Stimulated activated CD8-positive, alpha-beta memory T cell treated with anti-CD3 and anti-CD28 coated beads, Interleukin-4, amount 100 ng/mL, for 48 hours (primary cell): ENCODE measurements at places on chromosomes 5 and 9.
A peak's percentile ranks its signal among the peaks of the same experiment; 100 is the strongest.

DNA sequence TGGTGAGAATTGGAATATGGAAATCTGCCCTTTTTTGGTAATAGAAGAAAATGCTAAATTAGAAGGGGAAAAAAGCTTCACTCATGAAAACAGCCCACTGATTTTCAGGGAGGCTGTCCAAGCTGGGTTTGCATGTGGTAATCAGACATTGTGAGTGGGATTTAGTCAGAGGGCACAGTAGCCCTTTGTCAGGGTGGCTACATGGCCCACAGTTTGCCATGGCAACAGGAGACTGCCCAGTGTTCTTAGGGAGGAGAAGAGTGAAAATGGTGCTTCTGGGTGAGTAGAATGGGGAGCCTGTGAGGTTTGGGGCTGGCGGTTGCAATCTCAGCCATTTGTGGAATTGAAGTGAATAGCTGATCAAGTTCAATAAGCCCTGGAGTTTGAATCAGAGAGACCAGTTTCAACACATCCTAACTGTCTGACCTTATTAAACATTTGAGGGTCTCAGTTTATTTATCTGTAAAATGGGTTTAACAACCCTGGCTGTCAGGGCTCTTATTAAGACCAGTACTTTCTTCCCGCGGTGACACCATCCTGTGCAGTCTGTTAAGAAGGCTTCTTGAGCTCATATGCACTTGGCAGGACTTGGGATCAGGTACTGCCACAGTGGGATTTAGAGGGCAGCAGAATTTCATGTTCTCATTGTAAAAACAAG, 107.6 kb upstream of the TNC start:
- no peak for DNase-seq

DNA sequence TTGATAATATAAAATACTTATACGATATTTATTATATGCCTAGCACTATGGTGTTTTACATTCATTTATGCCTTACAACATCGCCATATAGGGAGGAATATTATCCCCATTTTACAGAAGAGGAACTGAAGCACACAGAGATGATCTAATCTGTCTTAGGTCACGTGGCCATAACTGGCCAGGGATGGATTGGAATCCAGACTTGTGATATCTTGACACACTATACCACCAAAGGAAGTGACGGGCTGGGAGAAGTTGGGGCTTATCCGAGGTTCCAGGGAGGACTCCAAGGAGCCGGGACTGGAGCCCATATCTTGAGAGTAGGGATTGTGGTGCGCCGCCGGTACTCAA, 129.8 kb downstream of the TMEM174 start:
- no peak for DNase-seq

DNA sequence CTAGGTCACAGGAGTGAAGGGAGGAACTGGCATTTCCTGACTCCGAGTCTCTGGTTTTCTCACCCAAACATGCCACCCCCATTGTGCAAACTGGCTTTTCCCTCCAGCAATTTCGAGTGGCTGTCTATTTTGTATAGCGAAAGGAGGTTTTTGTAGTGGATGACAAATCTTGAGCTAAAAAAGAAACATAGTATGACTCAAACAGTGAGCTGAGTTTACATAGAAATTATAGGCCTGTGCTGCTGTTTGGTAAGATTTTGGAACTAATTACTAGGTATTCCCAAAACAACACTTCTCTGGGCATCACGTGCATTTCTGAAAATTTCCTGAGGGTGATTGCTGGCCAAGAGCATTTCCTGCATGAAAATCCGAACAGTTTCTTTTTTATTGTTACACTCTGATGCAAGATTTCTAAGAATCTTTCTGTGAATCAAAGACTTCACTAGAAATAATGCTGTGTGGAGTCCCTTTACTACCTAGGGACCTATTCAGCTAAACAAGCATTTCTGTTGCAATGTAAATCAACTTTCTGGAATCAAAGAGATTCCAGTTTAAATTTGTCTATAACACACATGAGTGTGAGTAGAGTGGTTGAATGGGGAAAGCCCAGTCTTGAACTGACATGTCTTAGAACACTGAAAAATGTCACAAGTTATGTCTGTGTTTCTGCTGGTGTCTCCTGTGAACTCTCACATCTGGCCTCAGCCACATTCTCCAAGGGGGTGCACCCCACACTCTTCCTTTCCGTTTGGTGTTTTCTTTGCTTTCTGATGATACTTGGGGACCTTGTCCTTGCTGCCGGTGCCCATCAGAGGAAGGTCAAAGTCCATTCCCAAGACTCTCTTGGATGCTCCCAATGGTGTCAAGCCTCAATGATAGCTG, 33.3 kb upstream of the DAPK1 start:
- DNase-seq: peak; percentile 50

DNA sequence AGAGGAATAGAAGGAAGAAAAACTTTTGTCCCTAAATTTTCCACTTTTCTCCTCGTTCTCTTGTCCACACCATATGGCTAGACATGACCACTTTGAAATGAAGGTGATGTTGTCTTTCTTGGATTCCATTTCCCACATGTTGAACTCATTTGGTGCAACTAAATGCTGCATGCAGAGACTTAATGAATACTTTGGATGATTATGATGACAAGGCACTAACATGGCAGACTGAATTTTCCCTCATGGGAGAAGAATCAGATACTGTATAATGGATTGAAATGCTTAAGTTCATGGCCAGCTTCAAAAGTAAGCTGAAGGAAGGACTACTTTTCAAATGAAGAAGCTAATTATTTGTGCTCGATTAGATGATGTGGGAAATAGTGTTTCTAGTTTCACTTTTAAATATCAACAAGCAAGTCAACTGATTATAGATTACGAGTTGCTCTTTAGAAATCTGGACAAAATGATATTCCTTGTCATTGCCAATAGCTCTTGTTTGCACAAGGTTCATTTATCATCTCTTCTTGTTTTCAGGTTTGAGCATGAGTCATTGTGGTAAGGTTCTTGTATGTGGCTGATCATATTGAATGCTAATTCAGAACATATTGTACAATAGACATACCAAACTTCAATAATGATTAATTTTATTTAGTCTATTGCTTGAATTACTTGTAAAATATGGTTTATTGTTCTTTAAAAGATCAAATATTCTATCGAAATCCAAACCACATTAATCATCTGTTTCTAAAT, 501.3 kb upstream of the FTMT start:
- DNase-seq: no peak

- no peak for DNase-seq
Measured at GRCh38 chr9:84773022-84773421, 103.5 kb downstream of the NTRK2 start.

- DNase-seq: no peak
Measured at GRCh38 chr5:138841531-138841930, 33.6 kb downstream of the LRRTM2 start.

DNA sequence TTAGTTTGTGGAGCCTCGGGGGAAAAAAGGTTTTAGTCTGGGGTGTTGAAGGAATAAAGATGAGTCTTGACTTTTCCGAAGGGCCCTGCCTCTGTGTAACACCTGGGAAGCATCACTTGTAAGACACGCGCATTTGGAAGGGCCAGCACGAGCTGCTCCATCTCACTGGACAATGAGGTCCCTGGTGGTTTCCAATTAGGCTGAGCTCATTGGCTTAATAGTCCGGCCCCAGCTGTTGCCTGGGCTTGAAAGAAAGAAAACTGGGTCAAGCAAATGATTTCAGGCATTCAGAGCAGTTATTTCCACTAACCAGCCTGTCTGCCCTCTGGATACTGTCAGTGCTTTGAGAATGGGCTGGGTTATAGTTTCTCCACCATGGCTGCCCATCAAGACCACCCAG, 64.5 kb downstream of the NSUN2 start:
- no peak for DNase-seq

DNA sequence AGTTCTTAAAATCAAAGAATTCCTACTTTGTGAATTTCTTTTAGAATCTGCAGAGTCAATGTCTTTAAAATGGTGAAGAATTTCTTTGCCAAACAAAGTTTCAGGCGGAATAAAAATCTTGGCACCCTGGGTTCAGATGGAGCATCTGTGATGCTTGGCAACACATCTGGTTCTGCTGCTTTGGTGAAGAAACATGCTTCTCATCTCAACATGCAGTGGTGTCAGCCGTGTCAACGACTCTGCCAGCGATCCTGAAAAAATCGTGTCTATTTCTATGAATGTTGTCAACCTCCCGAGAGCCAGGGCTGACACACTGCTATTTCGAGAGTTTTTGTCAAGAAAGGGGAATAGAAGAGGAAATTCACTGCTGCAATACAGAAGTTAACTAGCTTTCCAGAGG, 151.5 kb downstream of the SLF1 start:
- no peak for DNase-seq

GRCh38 chr5:103573411-103573810, 10.8 kb upstream of the NUDT12 start:
- no peak for DNase-seq

DNA sequence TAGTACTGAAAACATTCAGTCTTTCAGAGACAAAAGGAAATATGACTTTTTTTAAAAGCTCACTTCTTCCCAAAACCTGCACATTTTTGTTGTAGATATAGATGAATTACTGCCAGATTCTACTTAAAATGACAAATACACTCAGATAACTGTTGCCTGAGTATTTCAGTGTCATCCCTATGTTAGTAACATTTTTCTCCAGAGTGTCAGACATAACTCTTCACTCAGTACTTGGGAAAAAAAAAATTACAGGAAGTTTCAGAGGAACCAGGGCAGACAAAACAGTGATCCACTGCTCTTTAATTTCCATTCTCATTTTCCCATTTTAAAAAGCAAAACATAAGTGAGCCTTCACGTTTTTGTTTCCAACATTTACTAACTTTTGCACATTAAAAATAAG, 79.3 kb upstream of the ITGA1 start:
- DNase-seq: no peak

- no peak for DNase-seq
Measured at GRCh38 chr5:177314376-177315342, 3.0 kb upstream of the MXD3 start.

DNA sequence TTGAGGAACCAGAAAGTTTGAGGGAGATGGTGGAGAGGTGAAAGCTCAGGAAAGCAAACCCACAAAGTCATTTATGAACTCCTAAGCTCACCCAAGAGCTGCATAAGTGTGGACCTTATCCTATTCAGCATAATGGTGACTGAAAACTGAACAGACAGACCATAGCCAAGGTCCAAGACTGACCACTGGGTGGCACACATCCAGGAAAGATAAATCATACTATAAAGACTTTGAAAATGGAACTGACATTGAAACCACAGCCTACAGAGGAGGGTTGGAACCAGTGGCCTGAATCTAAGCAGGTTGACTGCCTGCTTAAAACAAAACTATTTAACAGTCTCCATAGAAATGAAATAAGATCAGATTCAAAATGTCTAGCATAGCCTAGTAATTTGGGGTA, 121.0 kb upstream of the RGS7BP start:
- DNase-seq: no peak

DNA sequence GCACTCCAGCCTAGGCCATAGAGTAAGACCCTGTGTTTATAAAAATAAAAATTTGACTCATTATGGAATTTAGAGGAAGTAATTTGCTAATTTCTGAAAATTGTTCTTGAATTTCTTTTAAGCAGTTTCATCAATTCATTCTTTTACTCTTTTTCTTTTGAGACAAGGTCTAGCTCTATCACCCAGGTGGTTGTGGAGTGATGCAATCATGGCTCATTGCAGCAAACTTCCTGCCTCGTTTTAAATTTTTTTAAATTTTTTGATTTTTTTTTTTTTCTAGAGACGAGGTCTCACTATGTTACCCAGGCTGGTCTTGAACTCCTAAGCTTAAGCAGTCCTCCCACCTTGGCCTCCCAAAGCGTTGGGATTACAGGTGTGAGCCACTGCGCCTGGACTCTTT, 3.1 kb upstream of the CAMLG start:
- DNase-seq: no peak

GRCh38 chr9:96523374-96523773, 73.4 kb downstream of the HABP4 start:
- no peak for DNase-seq

- no peak for DNase-seq
Measured at GRCh38 chr9:104772714-104773510, 9.0 kb downstream of the NIPSNAP3B start.

- DNase-seq: no peak
Measured at GRCh38 chr5:57128325-57128724, 45.5 kb upstream of the GPBP1 start.

GRCh38 chr5:135974021-135974600, 19.3 kb upstream of the LECT2 start:
- DNase-seq: no peak
